ENCODE measurements at places on chromosomes 2 and 18.
A peak's percentile ranks its signal among the peaks of the same experiment; 100 is the strongest.

DNA sequence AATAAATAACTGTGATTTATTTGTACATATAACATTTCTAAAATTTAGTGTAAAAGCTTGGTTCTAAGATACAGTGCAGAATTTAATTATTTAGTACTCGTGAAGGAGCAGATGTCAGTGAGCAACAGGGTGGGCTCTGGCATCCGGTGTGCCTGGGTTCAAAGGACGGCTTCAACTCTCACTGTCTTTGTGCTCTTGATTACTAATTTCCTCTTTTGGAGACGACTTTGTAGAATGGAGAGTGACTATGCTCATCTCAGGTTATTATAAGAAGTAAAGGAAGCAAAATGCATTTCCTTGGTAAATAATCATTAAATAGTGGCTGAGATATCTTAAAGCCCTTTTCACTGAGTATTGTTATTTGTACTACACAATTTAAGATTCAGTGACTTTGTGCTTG is 271.7 kb downstream of the ASXL3 start:
- no peak overlapping the region for H3K4me3 ChIP-seq
- H3K27me3 ChIP-seq: no peaks in the 10 kb centered on the region
- H3K4me1 ChIP-seq: no peaks in the 10 kb centered on the region

GRCh38 chr2:25521665-25522387 is 151.6 kb downstream of the DTNB start:
- H3K27me3 ChIP-seq: no peaks in the 10 kb centered on the region
- H3K27ac ChIP-seq: peak overlapping the region; percentile 56
- H3K36me3 ChIP-seq: no peaks in the 10 kb centered on the region
- peak; percentile 38 for DNase-seq
- H3K4me1 ChIP-seq: peaks cover 18% of the 10 kb centered on the region
- no peak overlapping the region for H3K4me3 ChIP-seq

GRCh38 chr2:5590886-5591285 is 101.3 kb upstream of the SOX11 start:
- no peak overlapping the region for H3K27ac ChIP-seq
- no peaks in the 10 kb centered on the region for H3K36me3 ChIP-seq
- no peaks in the 10 kb centered on the region for H3K27me3 ChIP-seq
- H3K4me3 ChIP-seq: no peak overlapping the region
- no peaks in the 10 kb centered on the region for H3K4me1 ChIP-seq

DNA sequence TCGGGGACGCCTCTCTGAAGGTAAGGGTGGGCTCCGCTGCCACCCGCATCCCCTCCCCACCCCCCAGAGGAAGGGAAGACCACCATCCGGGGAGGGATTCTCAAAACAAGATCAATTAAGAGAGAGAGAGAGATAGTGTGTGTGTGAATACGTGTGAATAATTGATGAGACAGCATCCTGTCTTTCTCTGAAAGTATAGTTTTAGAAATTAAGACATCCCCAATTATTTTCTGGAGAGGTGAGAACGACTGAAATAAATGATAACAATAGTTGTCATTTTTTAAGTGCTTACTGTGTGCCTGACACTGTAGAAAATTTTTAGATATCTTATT is 751 bp downstream of the IL18R1 start:
- peak overlapping the region; percentile 98 for H3K4me3 ChIP-seq
- peaks cover 49% of the 10 kb centered on the region for H3K4me1 ChIP-seq
- DNase-seq: no peak
- peaks cover 24% of the 10 kb centered on the region for H3K36me3 ChIP-seq
- peak overlapping the region; percentile 87 for H3K27ac ChIP-seq
- no peaks in the 10 kb centered on the region for H3K27me3 ChIP-seq

- H3K27ac ChIP-seq: no peak overlapping the region
- H3K4me1 ChIP-seq: peaks cover 27% of the 10 kb centered on the region
- H3K27me3 ChIP-seq: no peaks in the 10 kb centered on the region
- no peak overlapping the region for H3K4me3 ChIP-seq
Observed at GRCh38 chr2:233387667-233388528, 33.6 kb downstream of the DGKD start.

- H3K27me3 ChIP-seq: no peaks in the 10 kb centered on the region
- no peaks in the 10 kb centered on the region for H3K36me3 ChIP-seq
- H3K27ac ChIP-seq: no peak overlapping the region
- no peak overlapping the region for H3K4me3 ChIP-seq
- no peak for DNase-seq
Observed at GRCh38 chr2:166406374-166406773, 30.6 kb upstream of the SCN9A start.
